ENCODE measurements at places on chromosomes 16 and 17.

DNA sequence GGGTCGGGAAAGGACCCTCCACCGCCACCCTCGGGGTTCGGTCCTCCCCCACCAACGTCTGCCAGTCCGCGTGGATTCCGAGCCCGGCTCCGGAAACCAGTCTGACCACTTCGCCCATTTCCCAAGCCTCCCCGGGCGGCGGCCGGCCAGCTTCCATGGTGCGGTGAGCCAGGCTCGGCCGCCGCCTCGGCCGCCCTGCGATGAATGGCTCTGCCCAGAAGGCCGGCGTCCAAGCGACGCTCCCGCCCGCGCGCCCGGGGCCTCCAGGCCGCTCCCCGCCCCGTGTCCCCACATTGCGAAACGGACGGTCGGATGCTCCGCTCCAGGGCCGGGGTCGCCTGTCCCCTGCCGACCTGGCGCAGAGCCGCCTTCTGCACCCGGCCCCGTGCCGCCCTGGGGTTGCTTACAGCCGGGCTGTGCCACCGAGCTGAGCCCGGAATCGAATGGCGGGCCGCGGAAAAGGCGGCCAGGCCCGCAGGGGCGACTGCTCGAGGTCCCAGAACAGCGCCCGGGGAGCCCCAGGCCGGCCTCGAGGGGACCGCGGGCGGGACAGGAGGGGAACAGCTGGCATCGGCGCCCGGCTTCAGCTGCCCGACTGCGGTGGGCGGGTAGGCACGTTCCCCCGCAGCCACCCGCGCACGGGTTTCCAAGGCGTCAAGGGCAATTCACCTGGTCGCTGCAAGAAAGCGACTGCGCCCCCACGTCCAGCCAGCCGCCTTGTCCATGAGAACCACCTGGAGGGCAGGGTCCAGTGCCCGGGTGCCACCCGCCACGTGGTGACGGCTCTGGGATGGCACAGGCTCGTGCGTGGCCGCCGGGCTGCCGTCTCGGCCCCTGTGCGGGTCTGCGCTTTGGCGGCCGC is 18.3 kb upstream of the CBX8 start:
- peaks cover 22% of the 10 kb centered on the region for H3K4me1 ChIP-seq
- DNase-seq = no peak
- H3K4me3 ChIP-seq = no peak overlapping the region
- H3K27ac ChIP-seq = no peak overlapping the region
- H3K27me3 ChIP-seq = peaks cover 78% of the 10 kb centered on the region
- no peaks in the 10 kb centered on the region for H3K36me3 ChIP-seq

- no peak overlapping the region for H3K4me3 ChIP-seq
- H3K27me3 ChIP-seq = no peaks in the 10 kb centered on the region
- no peaks in the 10 kb centered on the region for H3K36me3 ChIP-seq
- no peaks in the 10 kb centered on the region for H3K4me1 ChIP-seq
Observed at GRCh38 chr17:2985318-2985717, 78.1 kb downstream of the OR1D5 start.

- H3K4me3 ChIP-seq = no peak overlapping the region
- no peak for DNase-seq
- H3K27me3 ChIP-seq = no peaks in the 10 kb centered on the region
- peaks cover 51% of the 10 kb centered on the region for H3K36me3 ChIP-seq
Observed at GRCh38 chr17:12133183-12133582, 112.5 kb downstream of the MAP2K4 start.

DNA sequence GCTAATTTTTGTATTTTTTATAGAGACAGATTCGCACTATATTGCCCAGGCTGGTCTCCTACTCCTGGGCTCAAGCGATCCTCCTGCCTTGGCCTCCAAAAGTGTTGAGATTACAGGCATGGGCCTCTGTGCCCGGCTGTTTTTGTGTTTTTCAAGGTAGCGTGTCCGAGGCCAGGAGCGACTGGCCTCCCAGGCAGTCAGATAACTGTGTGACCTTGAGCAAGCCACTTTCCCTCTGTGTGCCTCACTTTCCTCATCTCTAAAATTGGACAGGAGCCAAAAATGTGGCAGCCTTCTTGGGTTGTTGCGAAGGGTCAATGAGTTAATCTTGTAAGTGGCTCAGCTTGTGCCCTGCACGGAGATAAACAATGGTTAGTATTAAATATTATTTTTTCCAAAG is 2.4 kb downstream of the ABCC1 start:
- H3K27ac ChIP-seq = no peak overlapping the region
- DNase-seq = no peak
- no peaks in the 10 kb centered on the region for H3K36me3 ChIP-seq
- peaks cover 27% of the 10 kb centered on the region for H3K4me1 ChIP-seq

DNA sequence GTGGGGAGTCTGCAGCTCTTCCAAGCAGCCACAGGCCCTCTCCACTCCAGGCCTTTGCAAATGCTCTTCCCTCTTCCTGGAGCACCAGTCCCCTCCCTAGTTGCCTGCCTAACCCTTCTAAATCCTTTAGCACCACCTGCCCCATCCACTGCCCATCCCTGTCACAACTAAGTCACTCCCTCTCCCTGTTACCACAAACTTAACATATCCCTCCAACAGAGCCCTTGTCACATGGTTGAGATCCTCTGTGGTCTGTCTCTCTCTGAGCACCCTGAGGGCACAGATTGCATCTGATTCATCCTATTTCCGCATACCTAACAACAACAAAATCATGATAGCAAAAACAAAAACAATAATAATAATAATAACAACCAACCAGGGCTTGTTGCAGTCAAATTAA is 11.0 kb upstream of the BEAN1 start:
- H3K27me3 ChIP-seq = peaks cover 12% of the 10 kb centered on the region
- H3K4me3 ChIP-seq = no peak overlapping the region
- DNase-seq = no peak
- no peak overlapping the region for H3K27ac ChIP-seq

All from neural crest cell (in vitro differentiated cells).